ENCODE measurements at places on chromosomes 16 and 17.

- no peak for DNase-seq
- no peak overlapping the region for H3K4me3 ChIP-seq
- no peaks in the 10 kb centered on the region for H3K4me1 ChIP-seq
- H3K27me3 ChIP-seq = no peaks in the 10 kb centered on the region
- H3K27ac ChIP-seq = no peak overlapping the region
Observed at GRCh38 chr16:78829280-78829679, 729.8 kb downstream of the WWOX start.

GRCh38 chr16:31484491-31485171, 1.7 kb downstream of the SLC5A2 start:
- DNase-seq = no peak
- no peaks in the 10 kb centered on the region for H3K27me3 ChIP-seq
- peak overlapping the region; percentile 10 for H3K27ac ChIP-seq
- H3K4me1 ChIP-seq = peaks cover 46% of the 10 kb centered on the region
- H3K36me3 ChIP-seq = peaks cover 12% of the 10 kb centered on the region

- H3K27ac ChIP-seq = no peak overlapping the region
- H3K27me3 ChIP-seq = no peaks in the 10 kb centered on the region
- H3K36me3 ChIP-seq = peaks cover 22% of the 10 kb centered on the region
- H3K4me3 ChIP-seq = no peak overlapping the region
Observed at GRCh38 chr16:87445486-87445885, 47.3 kb downstream of the ZCCHC14 start.

- no peak for DNase-seq
- no peak overlapping the region for H3K27ac ChIP-seq
- H3K27me3 ChIP-seq = no peaks in the 10 kb centered on the region
- no peaks in the 10 kb centered on the region for H3K36me3 ChIP-seq
- no peaks in the 10 kb centered on the region for H3K4me1 ChIP-seq
- H3K4me3 ChIP-seq = no peak overlapping the region
Observed at GRCh38 chr16:55976815-55977214, 101.6 kb upstream of the CES5A start.

DNA sequence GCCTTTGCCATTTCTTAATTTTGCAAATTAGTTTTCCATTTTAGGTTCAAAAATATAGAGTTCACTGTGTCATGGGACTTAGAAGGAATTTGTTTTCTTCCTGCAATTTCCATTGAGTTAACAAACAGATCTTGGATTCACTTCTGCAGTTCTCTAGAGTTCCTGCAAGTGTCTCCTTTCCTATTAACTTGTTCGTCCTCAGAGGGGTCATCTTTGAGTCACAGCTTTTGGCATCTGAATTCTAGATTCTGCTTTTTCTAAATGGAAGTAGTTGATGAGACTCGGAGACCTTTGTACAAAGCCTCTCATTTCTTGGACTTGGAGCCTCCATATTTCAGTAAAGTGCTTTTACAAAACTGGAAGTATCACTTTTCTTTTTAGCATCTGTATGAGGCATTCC, 323.3 kb downstream of the BCAS3 start:
- H3K4me1 ChIP-seq = no peaks in the 10 kb centered on the region
- H3K27ac ChIP-seq = no peak overlapping the region
- H3K4me3 ChIP-seq = peak overlapping the region; percentile 32
- H3K27me3 ChIP-seq = no peaks in the 10 kb centered on the region

- H3K4me1 ChIP-seq = peaks cover 74% of the 10 kb centered on the region
- no peak overlapping the region for H3K27ac ChIP-seq
- H3K36me3 ChIP-seq = peaks cover 16% of the 10 kb centered on the region
- no peak overlapping the region for H3K4me3 ChIP-seq
- DNase-seq = peak; percentile 99
Observed at GRCh38 chr16:70691223-70692129, 5.6 kb upstream of the MTSS2 start.

DNA sequence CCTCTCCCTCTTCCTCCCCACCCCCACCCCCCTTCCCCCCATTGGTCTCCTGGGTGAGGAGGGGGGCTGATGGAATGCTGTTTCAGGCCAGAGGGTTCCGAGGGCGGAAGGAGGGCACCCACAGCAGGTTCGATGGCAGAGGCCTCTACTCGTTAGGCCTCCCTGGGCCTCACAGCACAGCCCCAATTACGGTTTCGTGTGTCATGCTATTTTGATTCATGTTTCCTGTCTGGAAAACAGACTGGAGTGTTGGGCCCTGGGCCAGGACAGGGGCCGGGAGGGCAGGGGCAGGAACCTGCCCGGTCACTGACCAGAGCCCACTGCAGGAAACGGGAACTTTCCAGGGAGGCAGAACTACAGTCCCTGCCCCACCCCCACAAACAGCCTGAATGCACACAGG, 138.2 kb downstream of the C16orf95 start:
- H3K4me3 ChIP-seq = no peak overlapping the region
- H3K27ac ChIP-seq = no peak overlapping the region
- DNase-seq = peak; percentile 65
- H3K4me1 ChIP-seq = peaks cover 23% of the 10 kb centered on the region
- no peaks in the 10 kb centered on the region for H3K36me3 ChIP-seq
- no peaks in the 10 kb centered on the region for H3K27me3 ChIP-seq

DNA sequence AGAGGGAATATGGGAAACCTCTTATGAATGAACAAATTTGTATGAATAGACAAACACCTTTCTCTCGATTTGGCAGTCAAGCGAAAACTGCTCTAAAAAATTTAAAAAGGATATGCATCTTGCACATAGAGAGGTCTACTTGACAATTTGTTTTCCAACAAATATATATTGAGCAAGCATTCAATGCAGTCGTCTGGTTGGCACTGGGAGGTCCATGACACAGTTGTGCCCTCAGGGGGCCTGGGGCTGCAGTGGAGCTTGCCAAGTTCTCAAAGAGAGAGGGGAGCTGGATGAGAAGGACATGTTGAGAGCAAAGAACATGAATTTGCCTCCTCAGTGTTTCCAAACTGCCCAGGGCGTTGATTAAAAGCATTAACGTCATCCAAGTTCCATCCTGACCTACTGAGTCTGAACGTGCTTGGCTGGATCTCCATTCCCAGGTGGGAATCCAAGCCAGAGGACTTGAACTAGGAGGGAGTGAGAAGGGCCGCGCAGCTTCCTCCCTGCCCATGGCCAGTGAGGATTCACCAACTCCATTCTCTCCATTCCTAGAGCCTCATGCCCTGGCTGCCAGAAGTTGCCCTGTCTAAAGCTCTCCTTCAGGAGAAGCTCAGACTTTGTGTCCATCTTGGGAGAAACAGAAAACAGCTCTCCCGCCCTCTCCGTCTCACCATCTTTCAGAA, 24.5 kb downstream of the TBX2 start:
- no peak overlapping the region for H3K27ac ChIP-seq
- H3K4me1 ChIP-seq = peaks cover 5% of the 10 kb centered on the region
- H3K36me3 ChIP-seq = no peaks in the 10 kb centered on the region
- DNase-seq = no peak

DNA sequence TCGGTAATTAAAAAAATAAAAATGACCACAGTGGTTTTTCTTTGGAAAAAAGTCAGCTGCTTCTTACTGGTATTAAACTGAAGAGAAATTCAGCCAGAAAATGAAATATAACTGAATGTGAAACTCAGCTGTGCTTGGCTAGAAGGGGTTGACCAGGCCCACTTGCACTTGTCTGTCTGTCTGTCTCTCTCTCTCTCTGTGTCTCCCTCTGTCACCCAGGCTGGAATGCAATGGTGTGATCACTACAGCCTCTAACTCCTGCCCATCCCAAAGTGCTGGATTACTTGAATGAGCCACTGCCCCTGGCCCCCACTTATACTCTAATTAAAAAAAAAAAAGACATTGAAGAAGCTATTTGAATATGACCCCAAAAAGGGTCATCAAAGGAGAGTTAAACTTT, 17.3 kb upstream of the AKAP1 start:
- H3K4me1 ChIP-seq = no peaks in the 10 kb centered on the region
- H3K36me3 ChIP-seq = no peaks in the 10 kb centered on the region
- peaks cover 13% of the 10 kb centered on the region for H3K27me3 ChIP-seq
- no peak overlapping the region for H3K27ac ChIP-seq

- no peak overlapping the region for H3K4me3 ChIP-seq
- DNase-seq = no peak
- H3K27me3 ChIP-seq = no peaks in the 10 kb centered on the region
- H3K36me3 ChIP-seq = no peaks in the 10 kb centered on the region
Observed at GRCh38 chr17:10879190-10879836, 41.4 kb upstream of the PIRT start.

GRCh38 chr17:73582359-73582758, 61.9 kb downstream of the SDK2 start:
- H3K27me3 ChIP-seq = peaks cover 57% of the 10 kb centered on the region
- DNase-seq = no peak
- H3K4me1 ChIP-seq = no peaks in the 10 kb centered on the region
- no peak overlapping the region for H3K4me3 ChIP-seq
- no peak overlapping the region for H3K27ac ChIP-seq

GRCh38 chr17:17147821-17148220, 58.3 kb downstream of the PLD6 start:
- peaks cover 22% of the 10 kb centered on the region for H3K4me1 ChIP-seq
- no peak overlapping the region for H3K27ac ChIP-seq
- H3K36me3 ChIP-seq = peaks cover 62% of the 10 kb centered on the region
- no peak overlapping the region for H3K4me3 ChIP-seq
- no peak for DNase-seq

GRCh38 chr17:81514739-81515529, 2.3 kb upstream of the ACTG1 start:
- peaks cover 22% of the 10 kb centered on the region for H3K36me3 ChIP-seq
- H3K27me3 ChIP-seq = no peaks in the 10 kb centered on the region

GRCh38 chr17:31051506-31051905, 43.3 kb upstream of the NF1 start:
- DNase-seq = no peak
- H3K27ac ChIP-seq = peak overlapping the region; percentile 49
- H3K4me1 ChIP-seq = peaks cover 10% of the 10 kb centered on the region
- no peak overlapping the region for H3K4me3 ChIP-seq
- H3K27me3 ChIP-seq = no peaks in the 10 kb centered on the region
- peaks cover 5% of the 10 kb centered on the region for H3K36me3 ChIP-seq

GRCh38 chr17:69864462-69864861, 210.6 kb upstream of the KCNJ16 start:
- H3K27me3 ChIP-seq = no peaks in the 10 kb centered on the region
- H3K4me3 ChIP-seq = no peak overlapping the region
- no peaks in the 10 kb centered on the region for H3K36me3 ChIP-seq
- no peak overlapping the region for H3K27ac ChIP-seq
- no peaks in the 10 kb centered on the region for H3K4me1 ChIP-seq

GRCh38 chr17:47812146-47812920, 9.3 kb downstream of the OSBPL7 start:
- no peak for DNase-seq
- no peak overlapping the region for H3K27ac ChIP-seq
- no peak overlapping the region for H3K4me3 ChIP-seq
- H3K36me3 ChIP-seq = peaks cover 32% of the 10 kb centered on the region
- H3K27me3 ChIP-seq = peaks cover 19% of the 10 kb centered on the region

DNA sequence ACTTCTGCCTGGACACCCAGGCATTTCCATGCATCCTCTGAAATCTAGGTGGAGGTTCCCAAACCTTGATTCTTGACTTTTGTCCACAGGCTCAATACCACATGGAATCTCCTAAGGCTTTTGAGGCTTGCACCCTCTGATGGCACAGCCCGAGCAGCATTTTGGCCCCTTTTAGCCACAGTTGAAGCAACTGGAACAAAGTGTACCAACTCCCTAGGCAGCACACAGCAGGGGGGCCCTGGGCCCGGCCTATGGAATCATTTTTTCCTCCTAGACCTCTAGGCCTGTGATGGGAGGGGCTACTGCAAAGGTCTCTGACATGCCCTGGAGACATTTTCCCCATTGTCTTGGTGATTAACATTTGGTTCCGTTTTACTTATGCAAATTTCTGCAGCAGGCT, 32.0 kb downstream of the ABCC1 start:
- peaks cover 3% of the 10 kb centered on the region for H3K4me1 ChIP-seq
- no peak overlapping the region for H3K27ac ChIP-seq
- peaks cover 13% of the 10 kb centered on the region for H3K36me3 ChIP-seq
- H3K27me3 ChIP-seq = no peaks in the 10 kb centered on the region
- no peak for DNase-seq

DNA sequence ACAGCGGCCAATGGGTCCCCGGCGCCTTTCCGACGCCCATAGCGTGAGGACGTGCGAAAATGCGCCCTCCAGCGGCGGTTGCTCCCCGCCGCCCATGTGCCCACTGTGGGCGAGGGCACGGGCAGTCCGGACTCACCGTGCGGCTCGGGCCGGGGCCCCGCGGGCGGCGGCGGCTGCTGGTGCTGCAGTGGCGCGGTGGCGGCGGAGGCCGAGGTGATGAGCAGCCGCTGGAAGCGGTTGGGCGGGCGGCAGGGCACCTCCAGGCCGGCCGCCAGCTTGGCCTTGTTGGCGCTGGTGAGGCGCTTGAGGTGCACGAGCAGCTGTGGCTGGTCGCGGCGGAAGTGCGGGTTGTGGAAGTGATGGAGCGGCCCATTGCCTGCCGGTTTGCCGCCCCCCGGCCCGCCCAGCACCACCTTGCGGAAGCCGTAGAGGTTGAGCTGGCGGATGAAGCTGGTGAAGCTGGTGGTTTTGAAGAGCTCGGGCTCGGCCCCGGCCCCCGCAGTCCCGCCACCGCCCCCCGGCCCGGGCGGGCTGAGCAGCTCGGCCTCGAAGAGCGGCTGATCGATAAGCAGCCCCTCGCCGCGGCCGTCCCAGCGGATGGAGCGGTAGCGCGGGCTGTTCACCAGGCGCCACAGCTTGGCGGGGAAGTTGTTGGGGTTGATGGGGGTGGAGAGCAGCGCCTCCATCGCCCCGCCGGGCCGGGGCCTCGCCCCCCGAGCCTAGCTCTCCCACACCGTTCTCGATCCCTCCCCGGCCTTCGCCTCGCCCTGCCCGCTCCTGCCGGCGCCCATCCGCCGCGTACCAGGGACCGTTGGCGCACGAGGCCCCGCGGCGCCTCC, at the start of gene HSF5:
HSF5 (minus strand) TSS at position 820 of the 839 bp plus-strand sequence; CDS start at position 686, 134 bp downstream.
- no peaks in the 10 kb centered on the region for H3K27me3 ChIP-seq
- no peak for DNase-seq
- H3K4me1 ChIP-seq = no peaks in the 10 kb centered on the region
- H3K36me3 ChIP-seq = peaks cover 38% of the 10 kb centered on the region
- H3K27ac ChIP-seq = no peak within 1 kb of the TSS

- peaks cover 87% of the 10 kb centered on the region for H3K4me1 ChIP-seq
- no peak for DNase-seq
- no peak overlapping the region for H3K4me3 ChIP-seq
- H3K27me3 ChIP-seq = no peaks in the 10 kb centered on the region
Observed at GRCh38 chr16:70696952-70697593, 11.2 kb upstream of the MTSS2 start.

GRCh38 chr16:85448557-85449190, 164.4 kb upstream of the GSE1 start:
- no peaks in the 10 kb centered on the region for H3K36me3 ChIP-seq
- H3K4me1 ChIP-seq = peaks cover 26% of the 10 kb centered on the region
- H3K27ac ChIP-seq = no peak overlapping the region
- no peak for DNase-seq
- no peaks in the 10 kb centered on the region for H3K27me3 ChIP-seq
- H3K4me3 ChIP-seq = no peak overlapping the region

DNA sequence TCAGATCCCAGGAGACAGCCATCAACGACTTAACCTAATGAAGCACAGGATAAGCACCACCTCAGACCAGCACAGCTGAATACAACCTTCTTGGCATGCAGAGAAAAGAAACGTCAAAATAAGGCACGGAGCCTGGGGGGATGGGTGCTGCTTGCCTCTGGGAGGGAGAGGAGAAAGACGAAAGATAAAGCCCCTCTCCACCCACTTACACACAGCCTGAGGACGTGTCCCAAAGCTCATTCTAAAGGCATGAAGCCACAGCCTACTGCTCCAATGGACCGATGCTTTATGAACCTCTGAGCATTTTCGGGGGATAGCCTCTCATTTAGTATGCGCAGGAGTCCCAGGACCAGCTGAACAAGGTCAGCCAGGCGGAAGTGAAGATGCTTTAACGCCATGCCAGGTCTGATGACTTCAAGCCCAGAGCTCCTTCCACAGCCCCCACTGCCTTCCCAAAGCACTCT, 31.1 kb downstream of the ST3GAL2 start:
- no peak overlapping the region for H3K4me3 ChIP-seq
- peaks cover 11% of the 10 kb centered on the region for H3K4me1 ChIP-seq
- no peaks in the 10 kb centered on the region for H3K27me3 ChIP-seq
- H3K36me3 ChIP-seq = peaks cover 15% of the 10 kb centered on the region

All from mesenchymal stem cell (in vitro differentiated cells and primary cell).